ENCODE measurements at places on chromosomes 1 and 21. TPM values are rescaled to one million over a fixed set of nuclear protein-coding genes. Genes with fewer than 3 reads are reported as not detected.

DNA sequence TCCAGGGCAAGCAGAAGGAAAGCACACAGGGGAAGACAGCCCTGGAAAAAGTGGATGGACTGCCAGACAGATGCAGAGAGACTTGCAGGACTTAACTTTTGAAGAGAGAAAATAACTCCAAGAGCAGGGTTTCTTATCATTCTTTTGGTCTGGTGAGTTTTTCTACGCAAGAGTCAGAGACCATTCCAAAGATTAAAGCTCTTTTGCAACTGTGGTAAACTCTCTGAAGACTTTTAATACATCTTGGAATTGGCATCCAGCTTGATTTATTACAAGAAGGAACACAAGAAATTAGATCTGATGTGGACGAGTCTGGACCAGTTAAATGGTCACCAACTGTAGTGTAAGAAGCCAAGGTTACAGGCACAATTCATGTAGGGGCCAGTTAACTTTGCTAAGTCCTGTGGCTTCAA is 153.4 kb downstream of the SIPA1L2 start:
- DNase-seq: no peak

DNA sequence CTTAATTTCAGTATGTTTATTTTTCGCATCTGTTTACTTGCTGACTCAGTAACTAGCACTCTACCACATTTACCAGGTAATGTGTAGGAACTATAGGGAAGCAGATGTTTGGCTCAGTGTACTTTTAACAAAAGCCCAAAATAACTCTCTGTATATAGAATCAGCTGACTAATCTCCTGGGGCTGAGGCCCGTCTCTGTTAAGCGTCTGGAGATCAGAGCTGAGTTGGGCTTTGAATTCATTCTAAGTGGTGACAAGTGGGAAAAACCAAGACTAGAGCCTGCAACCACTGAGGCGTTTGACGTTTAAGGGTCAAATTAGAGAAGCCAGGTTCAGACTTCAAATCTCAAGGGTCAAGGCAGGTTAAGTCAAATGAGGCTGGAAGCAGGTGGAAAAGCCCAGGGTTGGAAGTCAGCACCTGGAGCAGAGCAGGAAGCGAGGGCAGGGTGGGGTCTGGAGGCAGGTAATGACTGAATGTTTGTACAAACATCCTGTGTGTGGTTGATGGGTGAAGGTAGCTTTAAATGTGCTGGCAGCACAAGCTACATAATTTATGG is 56.8 kb upstream of the LYST start:
- no peak for DNase-seq

DNA sequence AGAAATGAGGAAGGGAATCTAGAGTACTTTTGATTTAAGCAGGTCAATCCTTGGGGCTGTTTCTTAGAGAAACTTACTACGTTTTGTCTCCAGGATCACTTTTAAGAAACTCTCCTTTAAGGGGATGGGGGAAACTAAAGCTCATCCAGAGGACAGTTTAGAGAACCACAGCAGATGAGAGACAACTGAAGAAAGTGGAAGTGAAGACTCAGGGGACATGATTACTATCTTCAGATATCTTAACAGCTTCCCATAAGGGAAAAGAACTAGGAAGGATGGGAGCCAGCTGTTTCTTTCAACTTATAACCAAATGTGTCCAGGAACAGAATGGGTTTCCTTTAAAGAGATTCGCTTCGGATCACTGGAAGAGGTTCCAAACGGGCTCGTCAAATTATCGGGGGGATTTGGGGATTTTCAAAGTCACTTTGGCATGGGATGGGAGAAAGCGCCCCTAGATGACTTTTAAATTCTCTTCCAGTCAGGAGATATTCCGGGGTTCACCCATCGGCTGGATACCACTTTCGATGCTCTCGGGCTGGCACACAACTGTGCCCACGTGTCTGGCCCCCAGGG is 1.2 kb downstream of the SCMH1 start:
- DNase-seq: no peak

DNA sequence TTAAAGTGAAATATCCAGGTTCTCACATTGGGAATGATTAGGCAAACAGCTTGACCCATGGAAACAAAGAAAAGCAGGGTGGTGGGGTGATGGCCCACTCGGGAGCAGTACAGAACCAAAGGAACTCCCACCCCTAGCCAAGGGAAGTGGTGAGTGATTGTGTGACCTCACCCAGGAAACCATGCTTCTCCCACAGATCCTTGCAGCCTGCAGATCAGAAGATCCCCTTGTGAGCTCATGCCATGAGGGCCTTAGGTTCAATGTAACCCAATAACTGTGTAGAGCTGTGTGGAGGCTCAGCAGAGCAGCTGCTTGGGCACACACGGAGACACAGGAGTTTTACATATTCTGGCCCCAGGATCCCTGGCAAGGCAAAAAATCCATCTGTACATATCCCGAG is 311.8 kb upstream of the DPYD start:
- no peak for DNase-seq

GRCh38 chr1:166166329-166166697 is 488 bp downstream of the FAM78B start:
- no peak for DNase-seq

Gene COL11A1
- polyA plus RNA-seq: 16.0 TPM

Data from left renal pelvis (tissue), 4 donors.